ENCODE measurements at places on chromosomes 7 and 10.
A peak's percentile ranks its signal among the peaks of the same experiment; 100 is the strongest.

- no peak for DNase-seq
Measured at GRCh38 chr10:44467900-44468299, 83.0 kb upstream of the CXCL12 start.

- DNase-seq: no peak
Measured at GRCh38 chr10:81957976-81958375, 83.0 kb downstream of the NRG3 start.

DNA sequence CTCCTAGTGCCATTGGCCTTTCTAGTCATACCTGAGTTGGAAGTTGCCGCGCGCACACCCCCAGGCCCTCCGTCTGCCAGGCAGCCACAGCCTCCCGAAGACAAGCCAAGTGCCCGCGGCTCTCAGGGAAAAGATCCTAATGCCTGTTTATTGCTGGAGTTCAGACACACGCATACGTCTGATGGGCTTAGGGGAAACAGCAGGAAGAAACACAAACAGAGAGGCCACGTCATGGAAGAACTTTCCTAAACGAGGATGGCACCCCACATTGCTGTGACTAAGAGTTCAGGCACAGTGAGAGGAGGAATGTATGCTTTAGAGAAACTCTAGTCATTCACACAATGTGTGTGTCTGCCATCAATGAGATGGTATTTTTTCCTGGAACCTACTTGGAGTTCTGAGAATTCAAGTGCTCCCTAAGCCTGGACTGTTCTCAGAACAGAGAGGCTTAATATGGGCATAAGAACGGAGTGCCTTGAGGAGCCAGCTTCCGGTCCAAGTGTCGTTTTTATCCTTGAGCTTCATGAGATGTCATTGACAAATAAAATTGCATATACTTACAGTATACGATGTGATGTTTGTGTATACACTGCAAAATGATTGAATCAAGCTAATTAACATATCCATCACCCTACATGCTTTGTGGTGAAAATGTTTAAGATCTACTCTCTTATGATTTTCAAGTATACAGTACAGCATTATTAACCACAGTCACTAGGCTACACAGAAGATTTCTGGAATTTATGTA lies 11.6 kb upstream of the RBP3 start:
- no peak for DNase-seq

GRCh38 chr7:17965603-17966002 lies 25.3 kb upstream of the SNX13 start:
- DNase-seq: peak; percentile 82

- DNase-seq: no peak
Measured at GRCh38 chr7:79471699-79472098, 18.2 kb upstream of the MAGI2 start.

GRCh38 chr7:139026551-139026950 lies 9.3 kb downstream of the ZC3HAV1L start:
- DNase-seq: no peak

GRCh38 chr7:130037703-130038102 lies 13.5 kb downstream of the ZC3HC1 start:
- DNase-seq: no peak

- DNase-seq: peak; percentile 94
Measured at GRCh38 chr7:134527979-134528371, 608 bp downstream of the AKR1B10 start.

DNA sequence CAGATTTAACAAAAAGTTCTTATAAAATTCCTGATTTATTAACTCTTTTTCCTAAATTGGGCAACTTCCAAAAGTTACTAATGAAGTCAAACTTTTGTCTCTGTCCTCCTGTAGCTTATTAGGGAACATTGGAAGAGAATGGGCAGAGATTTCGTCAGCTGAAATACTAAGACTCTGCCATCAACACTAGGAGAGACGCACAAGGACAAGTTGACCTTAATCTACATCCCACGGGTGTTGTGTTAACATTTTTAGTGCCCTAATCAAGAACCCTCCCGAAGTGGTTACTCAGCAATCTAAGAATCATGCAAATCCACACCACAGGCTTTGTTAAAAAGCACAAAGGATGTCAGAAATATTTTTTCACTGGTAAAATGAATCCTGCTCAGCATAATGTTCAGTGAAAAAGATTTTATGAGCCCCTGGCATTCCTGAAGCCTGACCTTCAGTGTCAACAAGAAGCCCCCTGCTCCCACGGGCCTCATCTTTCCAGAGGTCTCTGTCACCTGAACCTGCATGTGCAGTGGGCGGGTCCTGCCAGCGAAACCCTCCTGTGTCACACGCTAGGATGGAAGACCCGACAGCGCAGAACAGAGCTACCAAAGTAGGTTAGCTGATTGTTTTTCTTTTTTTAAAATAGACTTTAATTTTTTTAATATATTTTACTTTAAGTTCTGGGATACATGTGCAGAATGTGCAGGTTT lies 70.6 kb upstream of the AKR1E2 start:
- no peak for DNase-seq

DNA sequence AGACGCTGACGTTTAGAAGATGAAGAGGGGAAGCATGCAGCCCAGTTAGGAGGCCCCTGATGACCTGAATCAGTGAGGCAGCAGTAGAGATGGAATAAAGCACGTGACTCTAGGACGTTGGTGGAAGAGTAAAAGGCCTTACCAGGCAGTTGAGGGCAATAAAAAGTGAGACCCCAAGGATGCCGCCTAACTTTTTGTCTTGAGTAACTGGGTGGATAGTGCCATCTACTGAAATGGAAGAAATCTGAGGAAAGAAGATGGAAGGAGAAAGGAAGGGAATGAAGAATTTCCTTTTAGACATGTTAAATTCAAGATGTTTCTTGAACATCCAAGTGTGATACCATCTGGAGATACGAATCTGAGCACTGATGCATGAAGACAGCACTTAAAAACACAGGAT lies 220.0 kb upstream of the LRRN3 start:
- no peak for DNase-seq

GRCh38 chr7:133550145-133550544 lies 297.3 kb downstream of the EXOC4 start:
- DNase-seq: no peak

GRCh38 chr10:79206300-79207095 lies 137.7 kb downstream of the ZMIZ1 start:
- no peak for DNase-seq

DNA sequence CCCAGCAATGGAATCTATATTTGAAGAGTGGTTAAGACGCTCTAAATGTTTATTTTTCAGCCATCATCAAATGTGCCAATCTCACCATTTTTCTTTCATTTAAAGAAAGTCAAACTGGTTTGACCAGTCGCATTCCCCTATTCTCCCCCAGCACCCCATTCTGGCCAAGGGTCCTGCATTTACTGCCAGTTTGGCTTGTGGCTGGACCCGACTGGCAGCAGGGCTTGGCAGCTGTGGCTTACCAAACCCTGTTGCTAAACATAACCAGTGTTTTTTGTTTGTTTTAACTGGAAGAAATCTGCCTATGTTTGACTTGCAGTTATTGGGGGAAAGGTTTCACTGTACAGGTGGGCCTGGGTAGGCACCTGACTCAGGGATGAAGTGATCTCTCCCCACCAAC lies 116.3 kb downstream of the CYP26A1 start:
- no peak for DNase-seq

- no peak for DNase-seq
Measured at GRCh38 chr7:120995654-120996053, 7.1 kb downstream of the CPED1 start.

DNA sequence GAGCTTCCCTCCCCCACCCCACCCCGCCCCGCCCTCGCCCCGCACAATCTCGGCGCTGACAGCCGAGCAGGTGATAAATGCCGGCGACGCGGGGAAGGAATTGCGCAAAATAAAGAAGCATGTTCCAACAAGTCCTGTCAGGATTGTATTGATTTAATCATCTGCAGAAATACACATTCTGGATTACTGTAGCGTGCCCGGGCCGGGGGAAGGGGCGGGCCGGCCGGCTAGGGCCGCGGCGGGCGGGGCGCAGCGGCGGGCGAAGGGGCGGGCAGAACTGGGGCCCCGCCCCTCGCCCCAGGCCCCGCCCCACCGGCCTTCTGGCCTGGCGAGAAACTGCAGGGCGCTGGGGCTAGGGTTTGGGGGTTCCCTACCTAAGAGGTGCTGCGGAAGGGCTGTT lies 88.9 kb upstream of the PAX2 start:
- no peak for DNase-seq

- DNase-seq: no peak
Measured at GRCh38 chr7:99876933-99877332, at the start of gene OR2AE1. Gene OR2AE1 (minus strand): TSS chr7:99877033. CDS start chr7:99877033, 0 bp downstream.

All from LHCN-M2 (cell line).